Activated CD8-positive, alpha-beta T cell treated with anti-CD3 and anti-CD28 coated beads for 36 hours (primary cell): ENCODE measurements at places on chromosomes 2 and 18.

DNA sequence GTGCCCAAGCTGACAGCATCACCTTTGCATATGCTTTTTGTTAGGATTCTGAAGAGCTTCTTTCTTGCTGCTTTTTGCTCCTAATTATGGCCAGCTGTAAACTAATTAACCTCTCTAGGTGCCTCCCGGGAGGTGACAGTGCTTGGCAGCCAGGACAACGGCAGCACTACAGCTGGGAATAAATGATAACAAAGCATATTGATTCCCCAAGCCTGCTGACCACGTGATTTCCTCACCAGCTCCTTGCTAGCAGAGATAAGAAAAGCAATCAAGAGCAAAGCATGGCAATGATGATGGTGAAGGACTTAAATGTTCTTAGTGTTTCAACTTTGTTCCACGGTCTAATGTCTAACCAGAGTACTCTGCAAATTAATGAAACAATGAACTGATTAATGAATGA, 1074.4 kb upstream of the GYPC start:
- DNase-seq: no peak

DNA sequence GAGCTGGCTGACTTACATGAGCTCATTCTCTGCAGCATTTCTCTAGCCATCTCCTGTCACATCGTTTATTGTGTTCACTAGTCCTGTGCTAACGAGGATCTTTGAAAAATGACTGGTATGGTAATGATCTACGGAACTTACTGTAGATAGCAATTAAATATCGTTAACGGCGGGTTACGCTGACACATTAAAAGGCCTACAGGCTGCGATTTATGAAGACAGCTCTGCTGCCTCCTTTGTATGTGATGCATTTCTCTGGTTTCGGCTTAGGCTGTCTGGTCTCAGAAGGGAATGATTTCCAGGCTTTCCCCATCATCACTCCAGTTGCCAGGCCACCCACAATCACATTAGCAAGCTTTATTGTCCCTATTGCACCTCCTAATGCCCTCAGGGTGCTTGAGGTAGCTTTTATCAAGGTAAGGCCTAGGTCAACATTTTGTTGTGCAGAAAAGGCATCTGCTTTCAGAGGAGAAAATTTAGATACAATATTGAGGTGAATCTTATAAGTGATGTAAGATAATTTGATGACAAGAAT, 284.4 kb downstream of the SOX11 start:
- DNase-seq: no peak

DNA sequence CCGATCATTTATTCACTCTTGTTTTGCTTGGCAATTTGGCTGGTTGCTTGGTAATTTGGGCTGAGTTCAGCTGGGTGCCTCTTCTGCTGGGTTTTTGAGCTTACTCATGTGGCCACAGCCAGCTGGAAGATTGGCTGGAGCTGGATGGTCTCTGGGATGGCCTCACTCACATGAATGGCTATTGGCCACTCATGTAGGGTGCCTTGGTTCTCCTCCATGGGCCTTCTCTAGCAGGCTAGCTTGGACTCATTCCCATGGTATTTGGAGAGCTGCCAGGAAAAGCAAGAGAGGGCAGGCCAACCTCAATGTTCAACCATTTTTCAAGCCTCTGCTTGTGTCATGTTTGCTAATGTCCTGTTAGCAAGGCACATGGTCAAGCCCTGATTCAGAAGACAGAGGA, 16.9 kb downstream of the ZAP70 start:
- DNase-seq: no peak

GRCh38 chr2:125455110-125455509, 1200.8 kb upstream of the GYPC start:
- DNase-seq: no peak

DNA sequence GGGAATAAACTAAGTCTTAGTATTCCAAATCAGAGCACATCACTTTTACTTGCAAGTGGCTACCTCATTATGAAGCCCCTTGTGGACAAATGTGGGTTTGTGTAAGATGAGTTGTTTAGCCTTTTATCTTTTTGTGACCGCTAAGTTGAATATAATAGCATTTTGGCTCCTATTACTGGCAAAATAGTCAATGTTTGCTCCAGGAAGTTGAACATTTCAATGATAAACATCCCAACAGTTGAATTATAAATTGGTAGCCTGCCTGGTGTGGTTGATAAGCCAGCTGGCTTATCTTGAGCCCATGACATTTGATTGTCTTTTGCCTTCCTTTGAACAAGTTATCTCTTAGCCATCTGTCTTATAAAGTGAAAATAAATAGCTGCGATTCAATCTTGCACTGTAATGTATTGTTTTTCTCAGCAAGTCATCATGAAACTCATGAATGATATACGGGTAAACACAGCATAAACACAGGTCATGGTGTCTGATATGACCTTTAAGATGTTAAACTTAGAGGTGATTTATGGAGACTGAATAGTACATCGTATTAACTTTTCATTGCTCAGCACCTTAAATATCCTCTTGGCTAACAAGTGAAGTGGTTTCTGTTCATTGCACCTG, 338.4 kb downstream of the SOCS6 start:
- DNase-seq: no peak

- no peak for DNase-seq
Observed at GRCh38 chr18:50745945-50746344, 73.9 kb downstream of the MRO start.

GRCh38 chr2:84811839-84812431, 68.9 kb downstream of the TRABD2A start:
- DNase-seq: no peak

DNA sequence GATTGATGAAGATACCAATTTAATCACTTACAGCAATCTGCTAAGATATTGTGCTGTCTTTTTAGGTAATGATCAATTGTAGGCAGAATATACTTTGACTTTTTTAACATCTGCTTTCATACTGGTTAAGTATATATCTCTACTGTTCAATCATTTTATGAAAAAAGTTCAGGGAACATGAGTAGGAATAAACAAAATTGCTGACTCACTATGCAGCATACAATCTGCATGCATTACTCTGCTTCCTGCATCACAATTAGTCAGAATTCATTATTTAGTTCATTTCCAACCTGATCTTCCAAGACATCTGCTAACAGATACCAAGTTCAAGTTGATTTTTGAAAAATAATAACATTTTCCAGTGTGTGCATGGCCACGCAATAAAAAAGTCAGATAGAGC, 1430.4 kb upstream of the LRRTM1 start:
- DNase-seq: no peak

GRCh38 chr2:46306330-46306751, 9.1 kb downstream of the EPAS1 start:
- DNase-seq: no peak

DNA sequence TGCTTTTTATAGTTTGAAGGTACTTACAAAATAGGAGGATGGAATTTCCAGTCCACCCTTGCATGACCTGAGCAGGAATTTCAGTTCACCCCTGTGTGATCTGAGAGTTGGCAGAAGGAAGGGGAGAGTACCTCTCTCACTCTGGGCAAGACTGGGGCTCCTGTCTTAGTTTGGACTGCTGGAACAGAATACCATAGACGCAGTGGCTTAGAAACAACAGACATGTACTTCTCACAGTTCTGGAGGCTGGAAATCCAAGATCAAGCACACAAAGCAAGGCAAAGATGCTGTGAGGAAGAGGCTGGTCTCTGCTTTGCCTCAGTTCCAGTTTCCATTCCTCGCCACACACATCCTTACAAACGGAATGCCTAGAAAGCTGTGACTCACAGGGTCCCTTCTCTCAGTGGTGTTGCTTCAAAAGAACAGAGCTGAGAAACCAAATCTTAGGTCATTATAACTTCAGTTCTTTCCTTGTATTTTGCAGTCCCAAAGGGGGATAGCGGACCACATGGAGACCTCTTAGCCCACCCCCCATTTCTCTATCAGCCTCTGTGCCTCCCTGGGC, 108.8 kb upstream of the HAAO start:
- no peak for DNase-seq

- DNase-seq: no peak
Observed at GRCh38 chr18:38635709-38636430, 1070.3 kb upstream of the CELF4 start.

DNA sequence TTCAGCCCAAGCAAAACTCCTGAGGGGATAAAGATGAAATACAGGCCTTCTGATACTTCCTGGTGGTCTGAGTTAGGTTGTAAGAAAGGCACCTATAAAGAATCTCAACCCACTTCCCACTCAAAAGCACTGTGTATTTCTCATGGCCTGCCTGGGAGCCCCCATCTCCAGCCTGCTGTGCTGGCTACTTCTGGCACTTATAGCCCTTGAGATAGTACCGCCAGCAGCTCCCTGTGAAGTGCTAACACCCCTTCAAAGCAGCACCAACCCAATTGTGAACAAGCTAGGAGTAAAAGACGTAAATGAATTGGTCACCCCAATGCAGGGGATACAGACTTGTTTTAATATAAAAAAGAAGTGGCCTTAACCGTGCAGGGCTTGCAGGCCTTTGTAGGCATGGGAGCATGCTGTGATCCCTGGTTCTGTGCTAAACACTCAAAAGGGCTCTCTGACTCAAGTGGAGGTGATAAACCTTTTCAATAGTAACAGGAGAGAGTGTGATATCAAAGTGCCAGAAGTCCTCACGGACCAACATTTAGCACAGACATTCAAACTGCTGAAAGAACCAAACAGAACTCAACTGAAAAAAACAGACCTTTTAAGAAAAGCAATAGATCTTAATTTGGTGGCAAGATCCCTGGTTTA, 80.8 kb downstream of the RTN4 start:
- DNase-seq: no peak

- DNase-seq: no peak
Observed at GRCh38 chr2:41932241-41933045, 115.4 kb upstream of the PKDCC start.
